ENCODE measurements at places on chromosomes 5 and 9.

- DNase-seq: peak; percentile 38
Observed at GRCh38 chr9:108664309-108665255, 191.2 kb downstream of the ACTL7B start.

GRCh38 chr5:123937230-123937629 lies 425.3 kb downstream of the CSNK1G3 start:
- peak; percentile 62 for DNase-seq

DNA sequence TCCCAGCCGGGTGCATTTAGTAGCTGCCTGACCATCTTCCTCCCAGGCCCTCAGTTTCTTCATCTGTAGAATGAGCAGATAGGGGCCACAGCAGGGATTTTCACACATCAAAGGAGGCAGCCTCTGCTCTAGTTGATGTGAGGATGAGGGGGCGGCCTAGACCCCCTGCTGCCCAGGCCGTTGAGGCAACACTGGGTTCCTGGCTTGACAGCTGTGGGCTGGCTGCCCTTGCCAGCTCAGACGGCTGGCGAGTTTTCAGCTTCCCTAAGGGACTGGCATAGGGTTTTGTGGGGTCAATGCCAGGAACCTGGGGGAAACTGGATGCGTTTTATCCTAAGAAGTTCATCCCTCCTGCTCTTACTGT lies 49.6 kb downstream of the NDST1 start:
- no peak for DNase-seq

DNA sequence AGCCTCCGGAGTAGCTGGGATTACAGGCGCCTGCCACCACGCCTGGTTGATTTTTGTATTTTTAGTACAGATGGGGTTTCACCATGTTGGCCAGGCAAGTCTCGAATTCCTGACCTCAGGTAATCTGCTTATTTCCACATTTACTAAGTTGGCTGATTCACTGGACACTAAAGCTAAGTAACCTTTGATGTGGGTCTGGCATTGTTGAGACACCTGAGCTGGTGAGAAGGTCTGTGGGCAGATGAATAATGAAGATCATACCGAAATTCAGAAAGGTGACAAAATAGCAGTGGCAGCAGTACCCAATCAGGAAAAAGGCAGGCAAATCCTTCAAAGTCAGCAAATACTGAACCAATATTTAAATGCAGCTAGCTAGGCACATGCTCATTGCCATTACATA lies 210.6 kb upstream of the ZNF608 start:
- DNase-seq: no peak

DNA sequence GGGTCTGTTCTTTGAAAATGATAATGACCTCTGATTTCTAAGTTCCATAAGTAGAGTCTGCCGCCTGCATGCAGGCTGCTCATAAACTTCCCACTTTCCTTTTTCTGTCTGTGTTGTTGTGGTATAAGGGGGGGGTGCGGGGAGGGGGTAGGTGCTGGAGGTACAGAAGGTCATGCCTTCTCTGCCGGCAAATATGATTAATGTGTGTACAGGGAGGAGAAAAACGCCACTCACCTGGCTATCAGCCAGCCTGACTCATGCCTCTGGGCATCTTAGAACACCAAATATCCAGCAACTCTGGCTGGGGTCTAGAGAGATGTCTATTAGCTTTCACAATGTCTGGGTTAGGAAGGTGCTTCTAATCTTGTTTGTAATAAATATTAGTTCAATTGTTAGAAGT lies 128.3 kb downstream of the EFNA5 start:
- peak; percentile 82 for DNase-seq

GRCh38 chr5:126452477-126452876 lies 29.3 kb downstream of the GRAMD2B start:
- no peak for DNase-seq

GRCh38 chr9:16032799-16033198 lies 480.0 kb downstream of the CCDC171 start:
- DNase-seq: peak; percentile 68

GRCh38 chr9:34701023-34701768 lies 8.7 kb downstream of the CCL21 start:
- peak; percentile 68 for DNase-seq

- DNase-seq: peak; percentile 93
Observed at GRCh38 chr5:38806775-38807258, 39.0 kb upstream of the OSMR start.

DNA sequence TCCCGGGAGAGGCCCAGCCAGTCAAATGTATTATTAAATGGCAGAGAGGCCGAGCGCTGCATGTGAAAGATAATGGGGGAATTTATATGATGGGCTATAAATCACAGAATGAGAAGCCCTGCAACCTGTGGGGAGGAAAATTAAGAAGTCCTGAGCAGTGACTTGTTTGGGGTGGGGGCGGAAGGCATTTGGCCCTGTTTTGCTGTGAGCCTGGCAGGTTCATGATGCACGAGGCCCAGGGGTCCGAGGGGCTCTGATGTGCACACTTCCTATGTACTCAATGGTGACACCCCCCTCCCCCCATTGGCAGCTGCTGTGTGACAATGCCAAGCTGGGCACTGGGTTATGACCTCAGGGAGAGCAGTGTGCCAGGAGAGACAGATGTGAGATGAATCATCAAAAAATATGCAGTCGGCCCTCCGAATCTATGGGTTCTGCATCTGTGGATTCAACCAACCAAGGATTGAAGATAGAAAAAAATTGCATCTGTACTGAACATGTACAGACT lies 13.7 kb upstream of the DAB2IP start:
- DNase-seq: peak; percentile 54

GRCh38 chr5:126927429-126927828 lies 102.9 kb downstream of the MARCHF3 start:
- no peak for DNase-seq

DNA sequence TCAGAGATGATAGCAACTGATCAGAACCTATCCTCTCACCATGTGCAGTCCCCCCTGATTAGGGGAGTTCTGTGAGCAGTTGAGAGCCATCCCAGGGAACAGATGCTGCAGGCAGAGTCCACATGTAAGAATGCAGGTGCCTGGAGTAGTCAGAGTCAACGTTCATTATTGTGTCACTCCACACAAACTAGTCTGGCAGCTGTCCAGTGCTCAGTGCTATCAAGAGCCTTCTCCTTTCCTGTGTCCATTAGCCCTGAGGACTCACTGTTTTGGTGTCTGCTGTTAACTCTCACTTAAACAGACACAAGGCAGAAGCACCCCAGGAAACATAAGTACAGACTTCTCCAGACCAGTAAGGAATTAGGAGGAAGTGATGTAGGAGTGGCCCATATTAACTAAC lies 2.5 kb downstream of the SH3TC2 start:
- no peak for DNase-seq

DNA sequence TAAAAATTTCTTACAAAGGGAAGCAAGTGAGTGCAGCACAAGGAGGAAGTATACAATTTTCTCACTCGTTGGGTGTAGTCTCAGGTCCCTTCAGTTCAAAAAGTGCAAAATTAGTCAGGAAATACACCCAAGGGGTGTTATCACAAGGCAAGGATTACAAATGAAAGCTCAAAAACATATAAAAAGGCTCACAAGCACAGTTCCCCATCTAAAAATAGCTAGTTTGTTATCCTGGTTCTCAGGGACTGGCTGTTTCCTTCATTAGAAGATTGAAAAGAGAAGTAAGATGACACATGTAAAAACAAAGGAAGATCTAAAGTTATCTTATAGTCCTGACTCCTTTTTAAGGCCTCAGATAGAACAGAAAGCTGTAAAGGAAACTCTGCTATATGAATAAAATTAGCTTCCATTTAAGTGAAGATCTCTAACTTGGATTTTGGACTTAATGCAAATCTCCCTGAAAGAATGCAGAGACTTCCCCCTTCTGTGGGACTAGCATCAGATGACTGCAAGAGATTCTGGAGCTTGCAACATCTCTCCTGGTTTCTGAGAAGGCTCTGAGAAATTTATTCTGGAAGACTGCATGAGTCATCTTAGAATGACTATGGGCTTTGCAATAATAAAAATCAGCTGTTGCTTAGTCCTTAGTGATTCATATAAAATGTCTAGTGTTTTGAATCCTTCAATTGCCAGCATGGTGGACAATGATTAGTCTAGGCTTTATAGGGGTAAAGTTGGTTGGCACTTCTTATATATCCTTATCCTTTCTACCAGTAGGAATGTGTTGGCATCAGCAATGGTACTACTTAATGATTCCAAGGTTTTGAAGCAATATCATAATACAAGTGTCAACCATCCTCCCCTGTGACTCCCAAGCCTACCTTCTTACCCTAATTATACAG lies 25.4 kb downstream of the DAB2 start:
- peak; percentile 99 for DNase-seq

DNA sequence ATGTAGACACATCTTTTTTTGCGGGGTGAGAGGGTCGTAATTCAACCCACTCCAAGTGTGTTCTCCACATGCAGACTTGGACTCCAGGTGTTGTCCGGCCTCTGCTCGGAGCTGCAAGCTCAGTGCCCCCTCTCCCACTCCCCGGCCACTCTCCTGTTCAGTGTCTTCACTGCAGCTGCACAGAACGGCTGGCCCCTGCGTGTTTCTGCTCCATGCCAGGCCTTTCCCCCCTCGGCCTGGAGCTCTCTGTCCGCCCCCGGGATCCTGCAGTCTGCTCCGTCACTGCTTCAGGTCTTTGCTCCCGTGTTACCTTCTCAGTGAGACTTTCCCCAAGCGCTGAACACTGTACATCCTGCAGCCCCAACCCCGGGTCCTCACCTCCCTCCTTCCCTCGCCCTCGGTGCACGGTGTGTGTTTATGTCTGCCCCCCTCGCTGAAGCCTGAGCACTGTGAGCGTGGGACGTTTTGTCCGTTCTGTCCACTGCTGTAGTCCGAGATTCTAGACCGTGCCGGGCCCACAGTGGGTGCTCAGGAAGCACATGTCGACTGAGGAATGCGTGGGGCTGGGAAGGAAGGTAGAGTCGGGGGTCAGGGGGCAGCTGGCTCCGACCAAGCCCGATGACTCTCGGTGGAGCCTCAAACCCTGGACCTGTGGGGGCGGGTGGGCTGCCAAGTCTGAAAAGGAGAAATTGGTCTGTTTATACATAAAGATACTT lies 26.4 kb upstream of the GFPT2 start:
- no peak for DNase-seq

- DNase-seq: peak; percentile 12
Observed at GRCh38 chr5:169301386-169301934, 521 bp upstream of the SLIT3 start.

DNA sequence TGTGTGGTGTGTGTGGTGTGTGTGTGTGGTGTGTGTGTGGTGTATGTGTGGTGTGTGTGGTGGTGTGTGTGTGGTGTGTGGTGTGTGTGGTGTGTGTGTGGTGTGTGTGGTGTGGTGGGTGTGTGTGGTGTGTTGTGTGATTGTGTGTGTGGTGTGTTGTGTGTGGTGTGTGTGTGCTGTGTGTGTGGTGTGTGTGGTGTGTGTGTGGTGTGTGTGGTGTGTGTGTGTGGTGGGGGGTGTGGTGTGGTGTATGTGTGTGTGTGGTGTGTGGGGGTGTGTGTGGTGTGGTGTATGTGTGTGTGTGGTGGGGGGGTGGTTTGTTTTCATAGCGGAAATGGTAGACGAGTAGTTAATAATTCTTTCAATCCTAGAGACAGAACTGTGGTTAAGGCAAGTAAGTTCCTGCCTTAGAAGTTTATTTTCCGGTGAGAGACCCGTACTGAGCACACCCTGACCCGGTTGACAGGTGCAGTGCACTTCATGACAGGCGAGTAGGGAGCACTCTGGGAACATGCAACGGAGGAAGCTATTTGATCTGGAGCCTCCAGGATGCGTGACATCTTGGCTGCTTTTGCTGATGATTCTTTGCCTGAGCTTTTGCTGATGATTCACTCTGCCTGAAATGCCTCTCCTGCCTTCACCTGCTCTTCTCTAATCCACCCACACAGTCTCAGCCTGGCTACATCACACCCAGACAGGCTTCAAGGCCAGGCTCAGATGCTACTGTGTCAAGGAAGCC lies 21.7 kb upstream of the FAT2 start:
- no peak for DNase-seq

DNA sequence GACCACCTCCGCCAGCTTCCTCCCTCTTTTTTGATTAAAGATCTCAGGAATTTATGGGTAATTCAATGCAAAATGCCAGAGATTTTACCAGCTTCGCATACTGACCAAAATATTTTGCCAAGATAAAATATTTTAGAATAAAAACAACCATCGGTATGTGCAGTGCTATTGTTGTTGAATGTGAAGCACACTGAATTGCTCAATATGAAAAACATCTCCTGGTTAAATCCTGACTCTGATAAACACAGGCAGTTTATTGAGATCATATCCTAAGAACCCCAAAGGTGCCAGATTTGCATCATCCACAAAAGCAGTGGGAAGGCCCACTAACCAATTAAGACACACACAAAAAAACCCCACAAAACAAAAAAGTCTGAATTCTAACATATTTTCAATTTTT lies 202.4 kb downstream of the GLIS3 start:
- DNase-seq: peak; percentile 59

DNA sequence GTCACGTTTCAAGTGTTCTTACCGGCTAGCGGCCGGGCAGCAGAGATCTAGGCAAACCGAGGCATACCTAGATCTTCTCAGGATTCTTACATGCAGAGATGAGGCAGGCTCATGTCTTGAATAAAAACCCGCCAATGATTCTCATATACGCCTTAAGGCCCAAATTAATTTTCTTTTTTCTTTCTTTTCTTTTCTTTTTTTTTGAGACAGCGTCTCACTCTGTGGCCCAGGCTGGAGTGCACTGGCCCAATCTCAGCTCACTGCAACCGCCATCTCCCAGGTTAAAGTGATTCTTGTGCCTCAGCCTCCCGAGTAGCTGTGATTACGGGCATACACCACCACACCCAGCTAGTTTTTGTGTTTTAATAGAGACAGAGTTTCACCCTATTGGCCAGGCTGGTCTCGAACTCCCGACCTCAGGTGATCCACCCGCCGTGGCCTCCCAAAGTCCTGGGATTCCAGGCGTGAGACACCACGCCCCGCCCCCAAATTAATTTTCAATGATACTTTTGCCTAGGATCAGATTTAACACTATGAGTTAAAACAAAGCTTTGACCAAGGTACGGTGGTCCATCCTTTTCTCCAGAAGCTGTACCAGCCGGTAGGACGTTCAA lies 1.5 kb downstream of the C9orf40 start:
- DNase-seq: no peak

- DNase-seq: peak; percentile 21
Observed at GRCh38 chr5:109877670-109878045, 187.9 kb downstream of the MAN2A1 start.

GRCh38 chr9:34576597-34577399 lies 12.7 kb downstream of the CNTFR start:
- DNase-seq: no peak

GRCh38 chr5:107680099-107680498 lies 9.4 kb upstream of the EFNA5 start:
- no peak for DNase-seq

GRCh38 chr5:96388176-96388575 lies 44.9 kb downstream of the PCSK1 start:
- peak; percentile 78 for DNase-seq

- DNase-seq: no peak
Observed at GRCh38 chr9:136117916-136118319, 757 bp downstream of the TMEM250 start.

DNA sequence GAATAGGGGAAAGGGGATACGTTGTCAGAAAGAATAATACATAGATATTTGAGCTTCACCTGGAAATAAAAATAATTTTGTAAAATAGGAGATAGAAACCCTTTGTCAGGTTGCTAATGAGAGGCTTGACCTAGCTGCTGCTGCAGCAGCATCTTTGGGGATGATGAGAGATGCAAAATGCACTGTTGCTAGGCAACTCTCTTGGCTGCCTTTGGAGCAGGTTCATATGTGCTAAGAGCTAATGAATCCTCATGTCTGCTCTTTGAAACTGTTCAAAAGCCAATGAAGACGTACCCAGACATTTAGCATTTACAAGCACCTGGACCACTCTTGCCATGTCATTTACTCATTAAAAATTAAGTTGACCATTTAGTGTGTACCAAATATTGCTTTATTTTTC lies 121.7 kb downstream of the FOCAD start:
- DNase-seq: no peak

- DNase-seq: peak; percentile 80
Observed at GRCh38 chr5:147509710-147510651, at the start of gene DPYSL3. TSS of gene DPYSL3 (minus strand) at chr5:147510068. CDS start at chr5:147509858, 210 bp downstream.
